Stimulated activated CD4-positive, alpha-beta T cell treated with anti-CD3 and anti-CD28 coated beads, Interleukin-4, amount 100 ng/mL, for 4 hours (primary cell): ENCODE measurements at places on chromosomes 6 and 20.
A peak's percentile ranks its signal among the peaks of the same experiment; 100 is the strongest.

GRCh38 chr20:3590164-3590563, 73.0 kb downstream of the GFRA4 start:
- no peak for DNase-seq

- no peak for DNase-seq
Measured at GRCh38 chr20:18748987-18749386, 64.6 kb upstream of the SCP2D1 start.

DNA sequence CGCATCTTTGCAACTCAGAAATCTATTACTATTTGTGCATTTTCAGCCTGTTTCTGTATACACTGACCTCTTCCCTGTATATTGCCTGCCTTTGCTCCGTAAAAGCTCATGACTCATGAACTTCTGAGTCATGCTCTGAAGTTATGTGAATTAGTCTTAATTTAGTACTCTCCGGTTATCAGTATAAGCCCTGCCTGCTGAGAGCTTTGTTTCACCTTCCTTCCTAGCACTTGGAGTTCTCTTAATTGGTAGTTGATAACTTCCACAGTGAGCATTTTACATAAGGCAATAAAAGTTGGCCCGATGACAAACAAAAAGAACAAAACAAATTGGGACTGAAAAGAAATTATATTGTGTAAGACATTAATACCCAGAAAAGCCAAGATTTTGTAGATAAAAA, 231.4 kb downstream of the GJA1 start:
- no peak for DNase-seq

GRCh38 chr6:73929405-73929804, 233.4 kb downstream of the CD109 start:
- no peak for DNase-seq

DNA sequence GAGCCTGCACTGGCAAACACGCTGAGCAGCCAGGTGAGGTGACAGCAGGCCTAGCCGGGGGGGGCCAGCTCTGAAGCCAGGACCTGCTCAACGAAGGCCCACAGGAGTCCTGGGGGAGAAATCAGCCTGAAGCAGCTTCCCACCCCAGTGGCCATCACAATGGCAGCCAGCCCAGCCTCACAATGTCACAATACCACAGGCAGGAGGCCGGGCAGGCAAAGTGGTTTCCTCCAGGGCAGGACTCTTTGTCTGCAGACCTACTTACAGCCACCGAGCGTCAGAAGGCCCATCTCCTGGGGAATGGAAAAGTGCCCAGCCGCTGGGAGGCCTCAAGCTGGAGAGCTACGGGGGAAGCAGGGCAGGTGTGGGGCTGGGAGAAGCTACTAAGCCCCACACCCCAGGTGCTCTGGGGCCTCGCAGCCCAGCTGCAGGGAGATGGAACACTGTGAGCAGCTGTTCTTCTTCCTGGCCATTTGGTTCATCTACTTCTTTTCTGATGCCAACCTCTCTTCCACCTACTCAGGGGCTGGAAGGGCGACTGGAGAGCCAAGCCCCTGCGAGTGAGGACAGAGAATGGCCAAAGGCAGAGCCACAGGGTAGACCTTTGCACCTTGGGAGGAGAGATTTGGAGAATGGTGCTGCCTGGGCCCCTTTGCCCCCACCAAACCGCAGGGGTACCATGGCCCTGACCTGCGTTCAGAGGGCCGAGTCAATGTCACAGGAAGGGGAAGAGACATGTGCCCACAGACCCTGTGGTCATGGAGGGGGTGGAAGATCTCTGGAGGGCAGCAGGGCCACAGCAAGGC, 22.3 kb upstream of the AVP start:
- DNase-seq: no peak

GRCh38 chr6:7442467-7442866, 52.9 kb downstream of the RIOK1 start:
- no peak for DNase-seq

- no peak for DNase-seq
Measured at GRCh38 chr6:116568111-116568510, 3.2 kb upstream of the RWDD1 start.

- no peak for DNase-seq
Measured at GRCh38 chr6:133040094-133040802, 200.9 kb upstream of the EYA4 start.

- DNase-seq: no peak
Measured at GRCh38 chr6:29620630-29621029, 12.4 kb downstream of the GABBR1 start.

GRCh38 chr6:24524805-24525204, 30.0 kb downstream of the ALDH5A1 start:
- DNase-seq: no peak

GRCh38 chr6:8785223-8785622, 349.9 kb upstream of the SLC35B3 start:
- no peak for DNase-seq

GRCh38 chr6:89927264-89927663, 33.0 kb downstream of the GJA10 start:
- no peak for DNase-seq

GRCh38 chr6:151257985-151258445, 18.2 kb downstream of the AKAP12 start:
- no peak for DNase-seq

GRCh38 chr20:3843490-3843889, 3.1 kb upstream of the MAVS start:
- no peak for DNase-seq

GRCh38 chr20:388034-388994, 7.8 kb downstream of the TRIB3 start:
- DNase-seq: no peak

DNA sequence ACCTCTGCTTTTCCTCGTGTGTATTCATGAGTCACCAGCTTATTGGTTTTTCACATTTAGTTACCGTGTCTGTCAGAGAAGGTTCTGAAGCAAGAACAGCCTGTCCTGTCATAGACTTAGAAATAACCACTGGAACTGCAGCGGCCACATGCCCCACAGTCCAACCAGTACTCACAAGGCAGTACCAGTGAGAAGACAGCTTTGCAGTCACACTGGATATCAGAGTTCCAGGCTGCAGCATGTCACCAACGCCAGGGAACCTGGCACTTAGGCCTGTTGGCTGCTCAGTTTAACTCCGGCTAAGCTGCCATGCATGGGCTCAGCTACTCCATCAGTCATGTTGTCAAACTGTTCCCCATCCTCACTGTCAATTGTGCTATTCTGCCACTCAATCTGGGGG, 40.1 kb downstream of the ADNP start:
- DNase-seq: no peak

DNA sequence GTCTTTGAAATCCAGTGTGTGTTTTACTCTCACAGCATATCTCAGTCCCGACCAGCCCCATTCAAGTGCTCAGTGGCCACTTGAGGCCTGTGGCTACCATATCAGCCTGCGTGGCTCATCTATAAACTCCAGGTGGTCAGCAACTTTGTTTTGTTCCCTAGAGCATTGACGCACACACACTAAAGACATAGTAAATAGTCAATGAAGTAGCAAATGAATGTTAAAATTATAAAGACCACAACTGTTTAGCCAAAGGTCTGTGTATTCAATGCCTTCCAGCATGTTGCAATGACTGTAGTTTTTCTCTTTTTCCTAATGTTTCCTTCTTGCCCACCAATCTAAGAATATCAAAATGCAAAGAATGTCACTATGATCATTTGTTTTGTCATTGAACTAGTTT, 238.2 kb upstream of the ZNF217 start:
- DNase-seq: no peak

DNA sequence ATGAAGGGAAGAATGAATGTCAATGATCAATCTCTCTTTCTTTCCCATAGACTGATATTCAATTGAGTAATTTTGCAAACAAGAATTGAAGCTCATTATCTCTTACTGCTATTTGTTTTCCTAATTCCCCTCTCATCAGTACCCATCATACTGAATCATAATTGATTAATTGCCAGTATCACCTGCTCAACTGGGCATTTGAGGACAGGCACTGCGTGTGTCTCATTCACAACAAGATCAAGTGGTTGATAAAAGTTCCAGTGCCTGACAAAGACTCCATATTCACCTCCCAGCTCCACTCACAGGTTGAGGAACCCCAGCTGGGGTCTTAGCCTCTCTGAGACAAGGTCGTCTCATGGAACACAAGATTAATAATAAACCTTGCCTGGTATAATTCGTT, 67.7 kb downstream of the BCAS1 start:
- no peak for DNase-seq

DNA sequence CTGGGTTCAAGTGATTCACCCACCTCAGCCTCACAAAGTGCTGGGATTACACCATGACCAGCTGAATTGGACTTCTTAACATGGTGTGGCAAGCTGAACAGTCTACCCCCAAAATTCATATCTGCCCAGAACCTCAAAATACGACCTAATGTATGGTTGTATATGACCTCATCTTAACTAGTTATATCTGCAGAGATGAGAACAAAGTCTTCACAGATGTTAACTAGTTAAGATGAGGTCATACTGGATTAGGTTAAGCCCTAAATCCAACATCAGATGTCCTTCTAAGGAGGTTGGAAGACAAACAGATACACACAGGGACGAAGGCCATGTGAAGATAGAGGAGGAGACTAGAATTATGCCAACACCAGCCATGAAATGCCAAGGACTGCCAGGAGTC, 102.5 kb downstream of the JPH2 start:
- no peak for DNase-seq

GRCh38 chr6:55023230-55023629, 151.1 kb upstream of the HCRTR2 start:
- DNase-seq: no peak

DNA sequence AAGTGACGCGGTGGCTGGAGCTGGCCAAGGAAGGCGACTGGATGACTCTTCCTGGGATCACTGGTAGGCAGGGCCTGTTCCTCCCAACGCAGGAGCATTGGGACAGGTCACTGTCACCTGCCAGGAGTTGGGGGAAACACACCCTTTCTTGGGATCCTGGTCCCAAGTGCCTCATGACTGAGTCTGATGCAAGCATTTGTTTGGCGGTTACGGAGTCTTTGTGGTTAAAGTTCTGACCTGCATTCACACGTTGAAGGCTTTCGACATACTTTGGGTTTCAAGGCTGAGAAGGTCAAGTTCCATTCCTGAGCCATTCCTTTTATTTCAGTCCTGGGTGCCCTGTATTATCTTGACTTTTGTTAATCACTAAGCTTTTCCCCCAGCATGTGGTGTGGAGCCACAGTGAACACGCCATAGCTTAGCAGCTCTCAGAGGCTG, 6.0 kb downstream of the PNLDC1 start:
- no peak for DNase-seq

DNA sequence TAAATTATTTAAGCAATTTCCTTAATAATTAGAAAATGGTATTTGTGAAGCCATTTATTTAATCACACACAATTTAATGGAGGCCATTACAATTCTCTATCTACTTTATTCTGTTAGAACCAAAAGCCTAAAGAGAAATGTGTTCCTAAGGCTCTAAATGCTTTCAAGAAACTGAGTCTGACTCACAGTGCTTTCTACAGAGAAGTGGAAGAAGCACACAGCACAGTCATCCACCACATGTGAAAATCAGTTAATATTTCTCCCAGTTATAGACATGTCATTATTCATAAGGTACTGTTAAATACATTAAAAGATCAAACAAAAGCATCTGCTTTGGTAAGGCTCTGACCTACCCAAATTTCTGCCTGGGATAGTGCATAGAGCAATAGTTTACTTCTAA, 214.4 kb downstream of the ALDH8A1 start:
- no peak for DNase-seq

GRCh38 chr20:44653546-44653945, 2.0 kb upstream of the ADA start:
- DNase-seq: no peak

GRCh38 chr6:53251033-53251672, 97.6 kb downstream of the ELOVL5 start:
- no peak for DNase-seq

DNA sequence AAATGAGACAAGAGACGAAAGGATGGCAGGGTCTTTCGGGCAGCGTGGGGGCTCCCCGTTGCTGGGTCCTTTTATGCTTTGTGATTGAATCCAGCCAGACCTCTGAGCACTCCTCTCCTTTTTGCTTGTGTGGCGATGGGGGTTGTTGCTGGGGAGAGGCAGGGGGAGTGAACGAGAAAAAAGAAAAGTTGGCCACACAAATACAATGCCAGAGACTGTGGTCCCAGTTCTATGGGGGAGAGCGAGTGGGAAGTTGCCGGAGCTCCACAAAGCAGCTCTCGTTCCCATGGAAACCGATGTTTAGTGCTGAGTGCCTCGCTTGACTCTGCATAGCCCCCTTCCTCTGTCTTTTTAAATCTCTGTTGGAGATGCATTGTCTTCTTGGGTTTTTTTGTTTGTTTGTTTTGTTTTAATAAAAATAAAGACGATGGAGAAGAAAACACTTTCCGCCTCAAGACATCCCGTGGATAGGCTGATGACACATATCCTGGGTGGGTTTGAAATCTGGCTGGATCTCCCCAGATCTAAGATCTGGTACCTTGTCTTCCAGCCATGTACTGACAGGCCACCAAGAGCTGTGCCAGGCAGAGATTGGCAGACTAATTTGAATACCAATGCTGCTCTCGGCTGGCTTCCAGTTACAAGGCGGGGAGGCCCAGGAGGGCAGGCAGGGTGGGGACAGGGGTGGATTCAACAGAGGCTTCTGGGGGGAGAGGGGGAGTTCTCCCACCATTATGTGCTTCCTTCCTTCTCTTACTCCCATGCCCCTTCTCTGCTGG, 529.3 kb downstream of the QKI start:
- DNase-seq: no peak

- no peak for DNase-seq
Measured at GRCh38 chr6:4466769-4467480, 309.3 kb upstream of the CDYL start.

GRCh38 chr20:59123011-59123677, 40.5 kb upstream of the ZNF831 start:
- peak; percentile 74 for DNase-seq

- no peak for DNase-seq
Measured at GRCh38 chr6:158666628-158667359, 16.9 kb downstream of the SYTL3 start.

- DNase-seq: peak; percentile 8
Measured at GRCh38 chr6:1770968-1771723, 161.4 kb downstream of the FOXC1 start.

- no peak for DNase-seq
Measured at GRCh38 chr6:14674458-14674857, 556.9 kb downstream of the CD83 start.

- no peak for DNase-seq
Measured at GRCh38 chr20:17806739-17807441, 107.1 kb downstream of the BANF2 start.

GRCh38 chr6:142318714-142319113, 16.9 kb downstream of the ADGRG6 start:
- no peak for DNase-seq
